ENCODE measurements at places on chromosomes 4 and X. TPM values are rescaled to one million over a fixed set of nuclear protein-coding genes. Genes with fewer than 3 reads are reported as not detected.

Gene UNC5C
- total RNA-seq, result 0.03 TPM

Gene KLB
- not detected for total RNA-seq

Gene CD40LG
- total RNA-seq, result not detected

Gene AWAT2
- total RNA-seq, result not detected

Gene VSIG1
- 0.37 TPM for total RNA-seq

DNA sequence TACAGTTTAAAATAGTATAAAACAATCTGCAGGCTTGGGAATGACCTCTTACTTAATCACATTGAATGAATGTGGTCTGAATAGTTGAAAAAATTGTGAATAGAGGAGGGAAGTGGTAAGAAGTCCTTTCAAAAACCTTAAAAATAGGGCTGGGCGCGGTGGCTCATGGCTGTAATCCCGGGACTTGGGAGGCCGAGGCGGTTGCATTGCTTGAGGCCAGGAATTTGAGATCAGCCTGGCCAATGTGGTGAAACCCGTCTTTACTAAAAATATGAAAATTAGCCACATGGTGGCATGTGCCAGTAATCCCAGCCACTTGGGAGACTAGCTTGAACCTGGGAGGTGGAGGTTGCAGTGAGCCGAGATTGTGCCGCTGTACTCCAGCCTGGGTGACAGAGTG is 36.5 kb downstream of the HERC3 start:
- no peak overlapping the region for H3K4me3 ChIP-seq
- no peaks in the 10 kb centered on the region for H3K27me3 ChIP-seq
- no peaks in the 10 kb centered on the region for H3K36me3 ChIP-seq
- no peak for DNase-seq
- no peak overlapping the region for H3K27ac ChIP-seq
- H3K4me1 ChIP-seq, result peaks cover 8% of the 10 kb centered on the region

DNA sequence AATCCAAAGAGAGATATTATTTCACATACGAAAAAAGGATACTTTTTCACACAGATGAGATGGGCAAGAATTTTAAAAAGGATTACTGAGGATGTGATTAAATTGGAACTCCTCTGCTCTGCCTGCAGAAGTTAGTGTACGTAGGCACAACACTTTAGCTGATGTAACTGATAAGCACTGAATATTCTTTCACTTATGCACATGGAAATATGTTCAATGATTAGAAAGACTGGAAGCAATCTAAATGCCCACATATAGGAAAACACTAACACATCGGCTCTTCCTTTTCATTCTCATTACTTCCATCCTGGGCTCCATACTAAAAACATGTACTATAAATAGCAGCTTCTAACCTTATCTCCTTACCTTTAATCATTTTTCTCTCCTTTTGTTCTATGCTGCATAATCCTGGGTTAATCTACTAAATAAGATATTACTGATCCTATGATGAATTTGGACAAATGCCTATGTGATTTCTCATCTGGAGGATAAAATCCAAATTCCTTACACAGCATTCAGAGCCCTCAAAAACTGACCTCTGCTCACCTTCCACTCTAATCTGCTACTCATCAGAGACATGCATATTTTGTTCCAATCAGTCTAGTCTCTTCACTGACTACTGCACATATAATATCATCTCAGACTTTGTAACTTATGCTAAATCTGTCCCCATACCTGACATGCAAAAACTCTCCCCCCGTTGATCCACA is 197.8 kb downstream of the PDGFC start:
- no peak for DNase-seq
- H3K27ac ChIP-seq, result 0 out of 2 replicates have a peak overlapping the region, but pooled peaks have one; percentile 17
- H3K4me1 ChIP-seq, result peaks cover 41% of the 10 kb centered on the region
- H3K36me3 ChIP-seq, result no peaks in the 10 kb centered on the region

DNA sequence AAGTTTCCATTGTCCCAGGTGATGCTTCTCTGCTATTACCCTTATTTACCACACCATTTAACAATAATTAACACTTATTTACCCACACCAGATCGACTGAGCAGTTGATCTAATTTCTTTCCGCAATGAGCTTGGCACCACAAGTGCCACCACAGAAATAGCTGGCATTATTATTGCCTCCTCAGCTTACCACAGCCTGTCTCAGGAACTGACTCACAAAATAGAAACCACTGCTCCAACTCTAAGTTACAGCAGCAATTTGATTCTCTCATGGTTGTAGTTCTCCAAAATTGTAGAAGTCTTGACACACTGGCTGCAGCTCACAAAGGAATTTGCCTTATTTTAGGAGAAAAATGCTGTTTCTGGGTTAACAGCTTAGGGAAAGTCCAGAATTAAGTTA is 22.5 kb downstream of the ZNF721 start:
- no peak for DNase-seq
- H3K27me3 ChIP-seq, result no peaks in the 10 kb centered on the region
- H3K4me1 ChIP-seq, result no peaks in the 10 kb centered on the region
- no peak overlapping the region for H3K4me3 ChIP-seq
- peaks cover 10% of the 10 kb centered on the region for H3K36me3 ChIP-seq

DNA sequence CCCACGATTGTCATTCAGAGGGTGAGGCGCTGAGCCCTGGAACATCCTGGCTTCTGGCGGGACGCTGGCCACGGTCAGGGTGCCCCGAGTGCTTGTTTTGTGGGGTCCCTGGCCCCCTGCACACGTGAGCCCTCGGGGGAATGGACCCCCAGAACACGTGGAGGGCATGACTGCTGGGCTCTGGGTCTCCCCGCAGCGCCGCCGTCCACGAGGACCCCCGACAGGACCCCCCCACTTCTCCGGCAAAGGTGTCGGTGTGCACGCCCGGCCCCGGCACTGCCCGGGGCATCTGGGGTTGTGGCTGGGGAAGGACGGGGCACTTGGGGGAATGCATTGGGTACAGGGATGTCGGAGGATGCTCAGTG is 13.9 kb upstream of the GTPBP6 start:
- no peak overlapping the region for H3K4me3 ChIP-seq
- peaks cover 6% of the 10 kb centered on the region for H3K4me1 ChIP-seq
- peaks cover 3% of the 10 kb centered on the region for H3K36me3 ChIP-seq
- H3K27me3 ChIP-seq, result peaks cover 10% of the 10 kb centered on the region

DNA sequence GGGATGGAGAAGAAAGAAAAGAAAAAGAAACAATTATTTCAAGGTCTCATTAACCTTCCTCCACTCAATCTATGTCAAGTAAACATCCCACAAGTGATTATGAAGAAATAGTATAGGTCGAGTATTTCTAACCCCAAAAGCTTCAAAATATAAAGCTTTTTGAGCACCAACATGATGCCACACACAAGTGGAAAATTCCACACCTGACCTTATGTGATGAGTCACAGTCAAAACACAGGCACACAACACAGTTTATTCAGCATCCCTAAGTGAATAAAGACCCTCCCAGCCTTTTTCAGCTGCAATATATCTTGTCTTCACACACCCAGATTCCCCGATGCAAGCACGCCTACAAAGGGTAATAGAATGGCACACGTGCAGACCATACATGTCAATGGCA is 51.7 kb upstream of the VEGFC start:
- H3K4me1 ChIP-seq, result peaks cover 26% of the 10 kb centered on the region
- no peak overlapping the region for H3K27ac ChIP-seq
- H3K27me3 ChIP-seq, result no peaks in the 10 kb centered on the region
- H3K4me3 ChIP-seq, result no peak overlapping the region

DNA sequence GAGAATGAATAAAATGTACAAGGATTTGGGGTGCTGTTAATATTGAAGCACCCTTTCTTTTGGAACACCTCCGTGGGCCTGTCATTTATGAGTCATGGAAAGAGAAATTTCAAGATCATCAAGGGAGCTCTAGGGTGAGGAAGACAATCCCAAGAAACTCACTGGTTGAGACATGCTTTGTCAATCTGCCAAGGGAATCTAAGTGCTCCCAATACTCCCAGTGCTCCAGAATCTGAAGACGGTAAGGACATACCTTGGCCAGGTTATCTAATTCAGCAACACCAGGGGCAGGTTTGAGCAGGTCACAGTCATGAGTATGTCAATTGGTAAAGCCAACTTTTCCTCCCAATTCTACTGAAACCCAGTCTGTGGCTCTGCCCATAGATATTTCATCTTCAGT is 556.4 kb upstream of the CPEB2 start:
- H3K27me3 ChIP-seq, result no peaks in the 10 kb centered on the region
- H3K4me3 ChIP-seq, result no peak overlapping the region
- DNase-seq, result no peak
- no peaks in the 10 kb centered on the region for H3K4me1 ChIP-seq
- H3K27ac ChIP-seq, result no peak overlapping the region

DNA sequence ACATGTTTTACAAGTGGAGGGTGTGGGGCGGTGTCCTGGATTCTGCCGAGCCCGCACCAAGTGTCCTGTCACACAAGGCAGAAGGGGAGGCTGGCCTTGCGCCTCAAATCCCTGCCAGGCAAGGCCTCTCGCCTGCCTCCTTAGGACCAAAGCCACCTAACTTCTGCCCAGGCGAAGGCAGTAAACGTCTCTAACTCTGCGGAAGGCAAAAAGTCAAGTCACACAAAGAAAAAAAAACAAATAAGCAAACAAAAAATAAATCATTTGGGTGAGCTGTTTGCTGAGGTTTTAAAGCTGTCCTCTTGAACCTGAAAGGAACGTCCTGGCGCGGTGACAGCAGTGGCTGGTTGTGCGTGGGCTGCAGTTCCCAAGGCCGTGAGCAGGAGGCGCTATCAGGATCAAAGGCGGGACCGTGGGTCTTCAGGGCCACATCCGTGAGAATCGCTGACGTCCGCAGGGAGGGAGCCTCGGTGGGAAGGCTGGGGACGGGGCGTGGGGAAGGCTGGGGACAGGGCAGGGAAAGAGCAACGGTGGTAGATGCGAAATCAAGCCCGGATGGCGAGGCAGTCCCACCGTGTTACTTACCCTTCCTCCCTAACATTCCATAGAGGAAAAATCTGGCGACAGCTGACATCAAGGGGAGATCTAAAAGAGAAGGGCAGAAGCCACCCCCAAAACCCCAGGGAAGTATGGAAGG is 99.1 kb downstream of the TRAPPC11 start:
- no peak for DNase-seq
- H3K27ac ChIP-seq, result no peak overlapping the region
- peaks cover 3% of the 10 kb centered on the region for H3K27me3 ChIP-seq
- H3K4me1 ChIP-seq, result no peaks in the 10 kb centered on the region
- no peaks in the 10 kb centered on the region for H3K36me3 ChIP-seq
- no peak overlapping the region for H3K4me3 ChIP-seq

DNA sequence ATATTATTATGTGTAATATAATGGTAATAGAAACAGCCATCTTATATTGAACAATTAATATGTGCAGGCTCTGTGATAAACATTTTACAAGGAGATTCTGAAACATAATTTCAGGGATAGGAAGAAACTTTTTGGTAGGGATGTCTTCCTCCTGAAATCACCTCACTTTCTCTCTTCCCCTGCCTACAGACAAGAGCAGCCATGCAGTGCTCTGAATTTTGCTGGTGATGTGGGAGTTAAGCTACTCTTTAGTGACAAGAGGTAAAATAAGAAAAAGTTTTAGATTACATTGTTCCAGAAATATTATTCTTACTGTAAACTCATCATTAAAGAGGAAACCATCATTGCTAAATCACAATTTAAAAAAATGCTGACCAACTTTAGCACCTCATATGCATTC is 36.1 kb downstream of the LARP7 start:
- H3K4me3 ChIP-seq, result no peak overlapping the region
- no peaks in the 10 kb centered on the region for H3K27me3 ChIP-seq

DNA sequence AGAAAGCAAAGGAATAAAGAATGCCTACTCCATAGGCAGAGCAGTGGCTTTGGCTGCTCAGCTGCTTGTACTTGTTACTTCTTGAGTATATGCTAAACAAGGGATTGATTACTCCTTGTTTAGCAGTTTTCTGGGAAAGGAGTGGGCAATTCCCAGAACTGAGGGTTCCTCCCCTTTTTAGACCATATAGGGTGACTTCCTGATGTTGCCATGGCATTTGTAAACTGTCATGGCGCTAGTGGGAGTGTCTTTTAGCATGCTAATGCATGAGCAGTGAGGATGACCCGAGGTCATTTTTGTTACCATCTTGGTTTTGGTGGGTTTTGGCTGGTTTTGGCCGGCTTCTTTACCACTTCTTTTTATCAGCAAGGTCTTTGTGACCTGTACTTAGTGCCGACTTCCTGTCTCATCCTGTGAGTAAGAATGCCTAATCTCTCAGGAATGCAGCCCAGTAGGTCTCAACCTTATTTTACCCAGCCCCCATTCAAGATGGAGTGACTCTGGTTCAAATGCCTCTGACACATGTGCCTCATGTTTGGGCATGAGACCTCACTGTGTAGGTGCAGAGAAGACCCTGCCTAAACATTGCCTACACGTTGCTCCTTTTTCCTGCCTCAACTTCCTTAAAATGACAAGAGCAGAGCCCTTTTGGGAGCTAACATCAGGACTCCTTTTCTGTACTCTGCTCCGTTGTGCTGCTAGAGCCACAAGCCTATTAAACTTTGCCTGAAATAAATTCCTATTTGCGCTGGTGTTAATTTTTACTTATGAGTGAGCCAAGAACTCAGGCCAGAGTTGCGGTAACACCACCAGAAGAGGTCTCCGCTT is 21.0 kb upstream of the UBA6 start:
- H3K36me3 ChIP-seq, result peaks cover 16% of the 10 kb centered on the region
- peak; percentile 62 for DNase-seq
- no peak overlapping the region for H3K4me3 ChIP-seq
- H3K27ac ChIP-seq, result peak overlapping the region; percentile 74

GRCh38 chr4:175511861-175512260 is 300.2 kb downstream of the GPM6A start:
- no peak for DNase-seq
- H3K27ac ChIP-seq, result no peak overlapping the region
- H3K27me3 ChIP-seq, result no peaks in the 10 kb centered on the region
- no peaks in the 10 kb centered on the region for H3K36me3 ChIP-seq
- no peaks in the 10 kb centered on the region for H3K4me1 ChIP-seq

DNA sequence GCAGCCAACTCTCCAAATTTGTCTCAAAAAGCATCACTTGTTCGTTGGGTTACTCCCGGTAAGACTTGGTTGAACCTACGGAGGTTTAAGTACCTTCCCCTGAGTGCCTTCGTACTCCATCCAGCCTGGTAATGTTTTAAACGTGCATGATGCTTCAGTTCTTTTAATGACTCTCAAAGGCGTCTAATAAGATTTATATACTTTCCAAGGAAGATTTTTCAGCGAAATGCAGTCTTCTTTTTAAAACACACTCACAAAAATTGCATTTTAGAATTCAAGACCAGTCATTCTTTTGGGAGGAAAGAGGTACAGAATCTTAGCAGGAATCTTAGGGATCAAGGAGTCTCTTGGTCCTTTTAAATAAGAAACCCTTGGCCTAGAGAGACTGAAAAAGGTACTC is 430 bp upstream of the TRPC3 start:
- 0 out of 2 replicates have a peak overlapping the region, but pooled peaks have one; percentile 55 for H3K4me3 ChIP-seq
- peaks cover 19% of the 10 kb centered on the region for H3K4me1 ChIP-seq
- no peak overlapping the region for H3K27ac ChIP-seq
- no peak for DNase-seq

- no peaks in the 10 kb centered on the region for H3K4me1 ChIP-seq
- H3K36me3 ChIP-seq, result no peaks in the 10 kb centered on the region
- no peaks in the 10 kb centered on the region for H3K27me3 ChIP-seq
- H3K27ac ChIP-seq, result no peak overlapping the region
- no peak for DNase-seq
- no peak overlapping the region for H3K4me3 ChIP-seq
Measured at GRCh38 chr4:44583393-44583792, 68.0 kb downstream of the YIPF7 start.

GRCh38 chr4:71444395-71444794 is 105.6 kb downstream of the SLC4A4 start:
- no peak overlapping the region for H3K27ac ChIP-seq
- no peak for DNase-seq

- H3K36me3 ChIP-seq, result no peaks in the 10 kb centered on the region
- H3K27ac ChIP-seq, result no peak overlapping the region
- no peak for DNase-seq
- H3K4me3 ChIP-seq, result no peak overlapping the region
- H3K4me1 ChIP-seq, result no peaks in the 10 kb centered on the region
- H3K27me3 ChIP-seq, result no peaks in the 10 kb centered on the region
Measured at GRCh38 chrX:38959736-38960135, 158.5 kb downstream of the MID1IP1 start.

All from SJSA1 (cell line).